Mucosa of gallbladder (tissue), 1 donor: ENCODE measurements at places on chromosomes 1 and 21. TPM values are rescaled to one million over a fixed set of nuclear protein-coding genes. Genes with fewer than 3 reads are reported as not detected.

The TINAGL1 gene
- 169 TPM for total RNA-seq

The FCGR3B gene
- total RNA-seq, result 2.0 TPM

The ASCL5 gene
- 0.12 TPM for total RNA-seq

The VANGL2 gene
- 6.5 TPM for total RNA-seq

The LEMD1 gene
- total RNA-seq, result 1.0 TPM

The FBXO28 gene
- 29.6 TPM for total RNA-seq

The RPTN gene
- total RNA-seq, result not detected

The CHRM3 gene
- 4.4 TPM for total RNA-seq

The NPPA gene
- not detected for total RNA-seq

The RPAP2 gene
- total RNA-seq, result 21.5 TPM

The PRKAA2 gene
- total RNA-seq, result 11.9 TPM

The TSPAN2 gene
- total RNA-seq, result 12.1 TPM

The ERO1B gene
- total RNA-seq, result 62.1 TPM

The TCP10L gene
- total RNA-seq, result 2.1 TPM

The CD1C gene
- 1.4 TPM for total RNA-seq

The KCNJ15 gene
- total RNA-seq, result 158 TPM

The GREM2 gene
- total RNA-seq, result 52.2 TPM

The NBPF4 gene
- not detected for total RNA-seq

The DEPDC1 gene
- total RNA-seq, result 0.78 TPM

The OR2T11 gene
- not detected for total RNA-seq
